HuH-7 (cell line): ENCODE measurements at places on chromosomes 16 and 17.

- DNase-seq = no peak
Measured at GRCh38 chr17:14058051-14058450, 11.3 kb upstream of the COX10 start.

DNA sequence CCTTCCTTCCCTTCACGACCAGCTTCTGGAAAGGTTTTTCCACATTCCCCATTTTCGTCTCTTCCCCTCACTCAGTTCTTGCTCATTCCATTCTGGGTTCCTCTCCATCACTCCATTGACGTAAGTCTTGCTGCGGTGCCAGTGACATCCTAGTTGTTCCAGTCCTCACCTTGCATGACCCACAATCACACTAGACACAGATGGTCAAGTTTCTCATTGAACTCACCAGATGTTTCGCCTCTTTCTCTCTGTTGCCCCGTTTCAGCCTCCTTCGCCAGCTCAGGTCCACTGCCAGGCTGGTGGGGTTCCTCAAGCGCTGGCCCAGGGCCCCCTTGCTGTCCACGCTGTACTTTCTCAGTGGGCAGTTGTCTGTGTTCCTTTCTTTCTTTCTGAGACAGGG lies 43.4 kb downstream of the CCDC42 start:
- no peak for DNase-seq

DNA sequence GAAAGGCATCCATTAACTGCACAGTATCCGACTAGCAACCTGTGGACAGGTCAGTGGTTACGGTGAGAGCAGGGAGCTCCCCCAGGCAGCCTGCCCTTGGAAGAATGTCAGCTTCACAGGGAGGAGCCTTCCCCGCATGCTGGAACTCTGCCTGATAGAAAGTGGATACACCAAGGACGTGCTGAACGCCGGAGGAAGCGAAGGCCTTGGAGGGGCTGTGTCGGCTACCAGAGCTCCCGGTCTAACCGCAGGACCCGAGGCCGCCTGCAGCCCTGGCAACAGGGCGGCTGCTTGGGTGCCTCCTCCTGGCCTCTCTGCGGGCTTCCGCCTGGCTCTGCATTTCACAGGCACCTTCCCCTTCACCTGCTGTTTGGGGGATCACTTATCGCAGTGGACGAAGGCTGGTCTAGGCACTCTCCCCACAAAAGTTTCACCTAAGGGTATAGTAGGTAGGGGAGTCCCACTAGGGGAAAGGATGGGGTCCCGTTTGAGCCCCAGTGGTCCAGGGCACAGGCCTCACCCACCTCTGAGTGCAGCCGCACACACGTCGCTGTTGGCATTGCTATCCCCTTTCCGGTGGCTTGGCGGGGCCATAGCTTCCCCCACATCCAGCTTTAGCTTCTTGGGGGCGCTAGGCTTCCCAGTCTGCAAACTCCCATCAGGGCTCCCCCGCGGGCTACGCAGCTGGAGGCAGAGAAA lies 29.8 kb downstream of the PELP1 start:
- no peak for DNase-seq

- DNase-seq = peak; percentile 84
Measured at GRCh38 chr16:15704545-15704987, 54.5 kb downstream of the NDE1 start.

GRCh38 chr16:22369221-22369811 lies 5.1 kb downstream of the CDR2 start:
- DNase-seq = no peak

- DNase-seq = no peak
Measured at GRCh38 chr17:77042476-77043231, 98.1 kb upstream of the SEC14L1 start.
